ENCODE measurements at places on chromosomes 12 and 14.
A peak's percentile ranks its signal among the peaks of the same experiment; 100 is the strongest.

DNA sequence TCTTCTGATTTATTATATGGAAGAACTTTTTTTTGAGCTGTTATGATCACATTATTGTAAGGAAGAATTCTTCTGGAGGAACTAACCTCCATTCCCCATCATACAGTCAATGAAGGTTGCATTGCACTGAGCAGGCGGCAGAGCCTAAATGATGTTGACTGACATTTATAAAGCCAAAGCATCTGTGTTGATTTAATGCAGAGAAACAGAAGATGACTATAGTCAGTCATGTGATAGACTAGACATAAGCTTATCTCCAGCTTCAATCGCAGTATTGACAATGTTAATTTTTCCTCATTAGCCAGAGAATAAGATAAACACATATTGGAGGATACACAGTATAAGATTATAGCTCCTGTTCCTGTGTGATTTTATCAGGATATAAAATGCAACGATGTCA is 82.0 kb downstream of the PRICKLE1 start:
- no peak for DNase-seq

DNA sequence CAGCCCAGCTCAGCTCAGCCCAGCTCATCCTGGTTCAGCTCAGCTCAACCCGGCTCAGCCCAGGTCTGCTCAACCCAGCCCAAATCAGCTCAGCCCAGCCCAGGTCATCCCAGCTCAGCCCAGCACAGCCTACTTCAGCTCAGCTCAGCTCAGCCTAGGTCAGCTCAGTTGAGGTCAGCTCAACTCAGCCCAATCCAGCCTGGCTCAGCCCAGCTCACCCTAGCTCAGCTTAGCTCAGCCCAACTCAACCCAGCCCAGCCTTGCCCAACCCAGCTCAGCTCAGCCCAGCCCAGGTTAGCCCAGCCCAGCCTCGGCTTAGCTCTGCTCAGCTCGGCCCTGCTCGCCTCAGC is 332.3 kb downstream of the TMEM121 start:
- no peak for DNase-seq

- DNase-seq, result no peak
Measured at GRCh38 chr12:124240493-124240892, 54.4 kb upstream of the RFLNA start.

DNA sequence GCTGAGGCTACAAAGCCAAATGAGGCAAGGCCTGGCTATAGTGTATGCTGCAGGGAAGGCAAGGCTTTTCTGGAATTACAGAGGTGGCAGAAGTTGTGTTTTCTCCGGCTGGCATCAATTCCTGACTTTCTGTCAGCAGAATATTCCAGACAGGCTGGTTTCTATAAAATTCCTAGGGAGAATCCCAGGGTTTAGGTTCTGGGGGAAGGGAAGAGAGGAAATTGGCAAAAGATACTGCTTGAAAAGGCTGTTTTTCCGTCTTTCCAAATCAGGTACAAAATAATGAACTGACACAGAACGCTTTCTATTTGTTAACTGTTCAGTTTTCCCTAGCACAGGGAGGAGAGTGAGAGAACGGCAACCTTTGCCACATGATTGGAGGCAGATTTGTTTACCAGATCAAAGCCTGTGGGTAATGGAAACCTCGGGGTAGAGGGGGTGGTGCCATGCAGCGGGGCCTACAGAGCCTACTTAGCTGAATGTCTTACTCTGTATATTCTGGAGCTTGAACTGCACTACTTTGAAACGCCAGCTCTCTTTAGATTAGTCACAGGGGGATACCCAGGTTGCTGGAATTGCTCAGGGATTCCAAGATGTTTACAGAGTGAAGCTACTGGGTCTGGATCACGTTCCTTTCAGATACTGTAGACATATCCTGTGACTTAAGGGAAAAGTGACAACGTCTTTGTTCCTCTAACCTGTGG is 65.8 kb upstream of the DACT1 start:
- DNase-seq, result peak; percentile 38

GRCh38 chr14:100375266-100375962 is 52.3 kb downstream of the SLC25A47 start:
- DNase-seq, result peak; percentile 88

DNA sequence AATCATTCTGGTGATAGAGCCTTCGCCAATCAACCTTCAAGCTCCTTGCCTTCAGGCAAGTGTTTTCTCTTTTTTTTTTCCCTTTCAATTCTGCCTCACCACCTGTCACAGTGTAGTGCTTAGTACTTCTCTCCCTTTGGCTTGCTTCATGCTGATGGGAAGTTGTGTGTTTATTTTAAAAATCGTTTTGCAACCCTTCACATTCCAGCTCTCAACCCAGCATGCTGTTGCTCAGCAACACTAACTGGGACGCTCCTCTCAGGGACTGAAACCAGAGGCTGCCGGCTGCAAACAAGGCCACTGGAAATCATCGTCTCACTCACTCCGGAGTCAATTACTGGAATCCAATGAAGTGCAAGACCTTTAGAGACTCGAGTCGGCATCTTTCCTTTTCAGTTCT is 342.7 kb downstream of the PRKD1 start:
- no peak for DNase-seq
